NCI-H1436 treated with DMSO at 0.1 percent for 48 hours (cell line): ENCODE measurements at places on chromosomes 4 and X.

DNA sequence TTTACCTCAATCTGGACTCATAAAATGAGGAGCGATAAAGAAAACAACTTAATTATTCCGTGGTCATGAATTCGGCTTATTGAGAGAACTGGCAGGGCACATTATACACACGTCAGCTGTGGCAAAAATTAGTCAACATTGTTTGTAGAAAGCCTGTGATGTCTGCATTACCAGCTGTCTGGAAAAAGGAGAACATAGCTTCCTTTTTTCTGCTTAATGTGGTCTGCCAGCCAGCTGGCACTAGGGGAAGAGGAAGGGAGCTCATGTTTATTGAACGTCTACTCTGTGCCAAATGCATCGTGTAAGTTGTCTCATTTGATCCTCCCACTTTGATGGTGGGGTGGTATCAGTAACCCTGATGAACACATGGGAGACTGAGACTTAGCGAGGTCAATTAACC lies 367.6 kb downstream of the ARHGAP24 start:
- no peak for DNase-seq

DNA sequence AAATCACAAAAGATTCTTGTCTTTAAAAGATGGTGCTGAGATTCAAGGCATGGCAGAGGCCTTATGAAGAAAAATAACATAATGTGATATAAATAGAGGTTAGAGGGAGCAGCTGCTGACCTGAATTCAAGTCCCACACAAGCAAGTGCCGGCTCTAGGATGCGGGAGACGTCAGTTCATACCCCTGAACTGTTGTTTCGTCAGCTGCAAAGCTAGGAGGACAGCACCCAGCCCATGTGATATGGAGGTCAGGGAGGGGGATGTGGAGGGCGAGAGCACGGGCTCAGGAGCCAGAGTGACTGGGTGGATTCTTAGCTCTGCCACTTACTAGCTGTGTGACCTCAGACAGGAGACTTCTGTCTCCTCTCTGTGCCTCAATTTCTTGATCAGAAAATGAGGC lies 77.9 kb downstream of the JAKMIP1 start:
- no peak for DNase-seq

DNA sequence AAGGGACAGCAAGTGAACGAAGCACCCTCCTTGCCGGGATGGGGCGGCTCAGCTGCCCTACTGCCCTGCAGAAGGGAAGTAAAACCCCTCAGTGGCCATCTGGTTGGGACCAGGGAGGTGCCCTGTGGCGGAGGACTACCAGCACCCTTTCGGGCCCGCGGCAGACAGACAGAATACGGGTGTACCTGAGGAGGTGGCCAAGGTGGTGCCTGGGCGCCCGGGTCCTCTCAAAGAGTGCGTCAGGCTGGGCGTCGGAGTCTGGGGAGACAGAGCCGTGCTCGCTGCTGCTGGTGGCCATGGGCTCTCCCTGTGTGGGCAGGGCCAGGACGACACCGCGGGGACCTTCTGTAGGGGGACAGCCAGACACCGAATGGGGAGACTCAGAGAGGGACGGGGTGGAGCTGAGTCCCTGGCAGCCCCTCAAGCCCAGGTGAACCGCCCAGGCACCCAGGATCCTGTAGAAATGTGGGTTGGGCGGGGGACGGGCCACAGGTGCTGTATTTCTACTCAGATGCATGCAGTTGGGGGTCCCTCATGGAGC lies 29.7 kb downstream of the PDHA1 start:
- DNase-seq: no peak

DNA sequence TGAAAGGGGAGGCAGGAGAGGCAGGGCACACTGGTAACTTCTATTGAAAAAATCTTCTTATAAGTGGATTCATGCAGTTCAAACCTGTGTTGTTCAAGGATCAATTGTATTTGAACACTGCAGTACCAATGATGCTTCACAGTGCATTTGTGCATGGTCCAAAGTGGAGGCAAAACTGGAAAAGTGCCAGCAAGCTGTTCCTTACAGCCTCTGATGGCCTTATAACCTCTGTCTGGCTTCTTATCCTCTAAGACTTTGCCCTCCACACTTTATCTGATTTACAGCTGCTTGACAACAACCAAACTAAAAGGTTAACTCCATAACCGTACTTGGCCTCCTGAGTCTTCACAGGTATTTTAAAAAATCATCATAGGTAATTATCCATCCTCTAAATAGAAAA lies 40.4 kb downstream of the MAGEB17 start:
- no peak for DNase-seq

DNA sequence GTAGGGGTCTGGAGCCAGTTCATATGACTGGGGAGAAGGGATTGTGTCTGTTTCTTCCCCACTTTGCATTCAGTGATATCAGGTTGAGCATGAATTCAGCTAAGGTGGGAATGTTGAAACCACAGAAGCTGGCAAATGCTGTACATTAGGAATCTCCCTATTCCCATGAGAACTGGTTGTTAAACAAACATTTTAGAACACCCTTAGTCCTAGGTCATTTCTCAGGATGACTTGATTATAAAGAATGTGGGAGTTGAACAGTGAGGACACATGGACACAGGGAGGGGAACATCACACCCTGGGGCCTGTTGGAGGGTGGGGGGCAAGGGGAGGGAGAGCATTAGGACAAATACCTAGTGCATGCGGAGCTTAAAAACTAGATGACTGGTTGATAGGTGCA lies 62.6 kb upstream of the LIMCH1 start:
- DNase-seq: no peak

- no peak for DNase-seq
These were observed 23.4 kb downstream of the LANCL3 start for GRCh38 chrX:37594755-37595382.

- no peak for DNase-seq
These were observed 50.8 kb downstream of the ANXA3 start for GRCh38 chr4:78602334-78602733.

- no peak for DNase-seq
These were observed 715.2 kb downstream of the TRIML1 start for GRCh38 chr4:188854436-188854835.

DNA sequence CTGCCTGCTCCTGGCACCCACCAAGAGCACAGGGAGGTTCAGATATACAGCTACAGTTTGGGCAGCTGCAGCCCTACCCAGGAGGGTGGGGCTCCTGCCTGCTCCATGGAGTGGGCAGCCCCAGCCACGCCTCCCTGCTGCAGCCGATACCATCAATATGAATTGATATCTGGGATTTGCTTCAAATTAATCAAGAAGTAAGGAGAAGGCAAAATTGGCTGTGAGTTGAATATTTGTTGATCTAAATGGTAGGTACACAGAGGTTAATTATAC lies 31.2 kb upstream of the ZNF280C start:
- DNase-seq: no peak

DNA sequence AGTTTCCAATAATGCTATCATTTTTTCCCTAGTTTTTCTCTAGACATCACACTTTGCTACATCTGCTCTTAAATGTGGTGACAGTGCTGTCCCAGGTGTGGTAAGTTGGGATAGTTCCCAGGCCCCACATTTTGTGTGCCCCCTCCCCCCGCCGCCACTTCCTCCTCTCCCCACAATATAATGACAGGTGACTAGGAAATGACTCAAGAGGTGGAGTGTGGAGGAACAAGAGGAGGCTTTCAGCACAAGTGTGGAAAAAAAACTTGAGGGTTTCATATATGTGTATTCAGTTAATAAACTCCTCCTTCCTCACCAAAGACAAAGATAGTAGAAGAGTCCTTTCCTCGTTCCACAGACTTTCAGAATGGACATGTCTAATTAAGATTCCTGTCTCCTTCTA lies 18.3 kb upstream of the IL21 start:
- no peak for DNase-seq

- no peak for DNase-seq
These were observed 677 bp downstream of the PTPN13 start for GRCh38 chr4:86594559-86595425.

DNA sequence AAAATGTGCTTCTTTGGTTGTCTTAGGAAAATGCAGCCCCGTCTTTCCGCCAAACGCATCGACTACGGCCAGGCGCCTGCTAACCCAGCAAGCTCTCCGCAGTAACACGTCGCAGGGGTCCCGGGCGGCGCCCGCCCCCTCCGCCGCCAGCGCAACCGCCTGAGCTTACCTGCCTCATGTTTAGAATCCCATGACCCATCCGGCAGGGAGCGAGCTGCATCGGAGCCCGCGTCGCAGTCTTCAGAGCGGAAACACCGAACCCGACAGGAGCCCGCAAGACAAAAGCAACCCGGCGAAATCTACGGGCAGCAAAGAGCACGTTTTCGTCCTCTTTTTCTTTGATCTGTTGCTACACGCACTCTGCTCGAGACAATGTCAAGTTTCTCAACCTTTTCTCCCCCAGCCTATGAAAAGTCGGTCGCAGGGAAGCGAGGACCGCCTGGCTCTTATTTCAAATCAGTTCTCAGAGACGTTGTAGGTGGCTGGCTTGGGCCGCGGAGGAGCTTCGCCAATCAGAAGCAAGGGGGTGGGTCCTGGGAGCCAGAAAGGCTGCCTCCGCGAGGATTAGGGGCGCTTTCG lies at the start of gene MID1:
TSS of gene MID1 (minus strand) at position 465 of the 579 bp plus-strand sequence. CDS start 53,038 bp downstream, outside the sequence.
- no peak for DNase-seq

GRCh38 chr4:1579901-1580691 lies 104.0 kb downstream of the FAM53A start:
- DNase-seq: no peak

- no peak for DNase-seq
These were observed at the start of gene MYOZ2 for GRCh38 chr4:119135721-119136121. TSS of gene MYOZ2 (plus strand) at chr4:119135832. CDS start at chr4:119136526, 694 bp downstream.

- no peak for DNase-seq
These were observed 36.7 kb upstream of the MAP9 start for GRCh38 chr4:155413451-155413850.

DNA sequence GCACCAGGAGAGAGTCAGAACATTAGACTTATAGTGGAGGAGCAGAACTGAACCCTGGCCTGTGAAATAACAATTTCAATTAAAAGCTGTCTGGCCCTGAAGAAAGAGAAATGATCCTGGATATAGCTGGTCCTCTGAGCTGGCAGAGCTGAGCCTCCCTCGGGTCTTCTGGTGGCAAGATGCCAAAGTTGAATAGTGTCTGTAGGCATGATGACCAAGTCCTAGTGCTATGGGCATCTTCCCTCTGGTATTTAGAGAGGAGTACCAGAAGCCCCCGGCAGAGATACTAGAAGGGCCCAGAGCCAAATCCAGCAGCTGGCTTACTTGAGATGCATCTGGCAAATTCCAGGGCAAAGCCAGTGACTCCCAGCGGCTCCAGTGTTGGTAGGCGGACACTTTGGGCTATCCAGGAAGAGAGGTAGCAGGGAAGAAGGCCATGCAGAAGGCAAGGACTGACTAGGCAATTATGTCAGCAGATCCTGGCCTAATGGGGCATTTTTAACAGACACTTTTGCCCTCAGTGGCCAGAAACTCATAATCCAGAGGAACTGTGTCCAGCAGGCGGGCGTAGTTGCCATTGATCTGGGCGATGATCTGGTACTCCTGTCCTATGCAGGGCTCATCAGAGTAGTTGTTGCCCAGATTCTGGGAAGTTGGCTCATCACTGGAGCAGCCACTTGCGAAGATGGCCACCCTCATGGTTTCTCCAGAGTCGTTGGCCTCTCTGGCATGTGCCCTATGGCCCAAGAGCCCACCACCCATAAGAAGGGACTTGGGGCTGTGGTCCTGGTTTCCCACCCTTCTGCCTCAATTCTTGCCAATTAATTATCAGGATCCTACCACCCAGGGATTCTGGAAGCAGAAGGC lies 17.9 kb downstream of the VSIG4 start:
- DNase-seq: no peak

DNA sequence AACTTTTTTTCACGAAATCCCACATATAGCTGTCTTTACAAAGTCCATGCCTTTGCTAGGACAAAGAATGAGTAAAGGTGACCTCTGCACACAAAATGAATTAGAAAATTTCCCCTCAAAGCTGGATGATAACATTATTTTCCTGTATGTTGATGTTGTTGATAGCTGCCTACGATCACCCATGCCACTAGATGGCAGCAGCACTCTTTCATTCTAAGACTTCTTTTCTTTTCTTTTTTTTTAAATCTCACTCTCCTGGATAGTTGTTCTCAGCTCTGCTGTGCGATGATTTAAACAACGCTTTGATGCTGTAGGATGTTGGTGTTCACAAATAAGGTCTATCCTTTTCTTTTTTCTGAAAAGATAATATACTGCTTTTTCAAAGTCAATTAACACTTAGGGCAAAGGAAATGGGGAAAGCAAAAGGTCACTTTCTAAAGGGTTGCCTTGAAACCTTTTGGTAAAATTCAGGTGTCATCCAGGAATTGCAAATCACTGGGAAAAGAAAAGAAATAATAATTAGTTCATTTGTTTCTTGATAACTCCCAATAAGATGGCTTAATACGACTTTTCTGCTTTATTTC lies 266.8 kb downstream of the C4orf33 start:
- DNase-seq: peak; percentile 76

GRCh38 chr4:43410636-43411035 lies 518.1 kb downstream of the GRXCR1 start:
- no peak for DNase-seq

DNA sequence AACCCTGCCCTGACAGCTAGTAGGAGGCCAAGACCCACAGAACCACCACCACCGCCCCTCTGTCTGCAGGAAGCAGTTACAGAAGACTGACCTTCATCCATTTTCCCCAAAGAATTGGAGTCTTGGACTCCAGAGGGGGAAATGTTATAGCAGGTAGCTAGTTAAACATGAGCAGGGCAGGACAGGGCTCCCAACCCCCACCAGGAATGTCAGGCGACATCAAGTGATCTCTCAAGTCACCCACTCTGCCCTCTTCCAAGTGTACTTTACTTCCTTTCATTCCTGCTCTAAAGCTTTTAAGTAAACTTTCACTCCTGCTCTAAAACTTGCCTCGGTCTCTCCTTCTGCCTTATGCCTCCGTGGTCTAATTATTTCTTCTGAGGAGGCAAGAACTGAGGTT lies 17.1 kb upstream of the AADAT start:
- no peak for DNase-seq

DNA sequence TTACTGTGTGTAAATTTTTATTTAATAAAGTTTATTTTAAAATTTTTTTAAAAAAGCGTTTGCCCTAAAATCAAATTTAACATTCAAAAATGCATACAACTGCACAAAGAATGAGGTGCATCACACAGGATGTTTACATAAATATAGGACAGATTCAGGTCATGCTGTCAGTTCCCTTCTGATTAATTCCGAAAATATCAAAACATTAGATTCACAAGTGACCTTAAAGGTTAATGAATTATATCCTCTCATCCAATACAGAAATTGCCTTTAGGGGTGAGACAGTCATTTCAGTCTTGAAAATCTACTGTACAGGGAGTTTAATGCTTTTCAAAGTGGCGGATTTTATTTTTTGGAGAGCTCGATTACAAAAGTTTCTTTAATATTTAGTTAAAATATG lies 208.7 kb upstream of the FTHL17 start:
- no peak for DNase-seq

- DNase-seq: no peak
These were observed 127.0 kb upstream of the ETNPPL start for GRCh38 chr4:108889696-108890483.
